ENCODE measurements at places on chromosomes 5 and 9.

- no peak for DNase-seq
Observed at GRCh38 chr9:116941266-116941665, 254.2 kb downstream of the TRIM32 start.

GRCh38 chr5:135128361-135128760 is 94.3 kb upstream of the PITX1 start:
- no peak for DNase-seq

DNA sequence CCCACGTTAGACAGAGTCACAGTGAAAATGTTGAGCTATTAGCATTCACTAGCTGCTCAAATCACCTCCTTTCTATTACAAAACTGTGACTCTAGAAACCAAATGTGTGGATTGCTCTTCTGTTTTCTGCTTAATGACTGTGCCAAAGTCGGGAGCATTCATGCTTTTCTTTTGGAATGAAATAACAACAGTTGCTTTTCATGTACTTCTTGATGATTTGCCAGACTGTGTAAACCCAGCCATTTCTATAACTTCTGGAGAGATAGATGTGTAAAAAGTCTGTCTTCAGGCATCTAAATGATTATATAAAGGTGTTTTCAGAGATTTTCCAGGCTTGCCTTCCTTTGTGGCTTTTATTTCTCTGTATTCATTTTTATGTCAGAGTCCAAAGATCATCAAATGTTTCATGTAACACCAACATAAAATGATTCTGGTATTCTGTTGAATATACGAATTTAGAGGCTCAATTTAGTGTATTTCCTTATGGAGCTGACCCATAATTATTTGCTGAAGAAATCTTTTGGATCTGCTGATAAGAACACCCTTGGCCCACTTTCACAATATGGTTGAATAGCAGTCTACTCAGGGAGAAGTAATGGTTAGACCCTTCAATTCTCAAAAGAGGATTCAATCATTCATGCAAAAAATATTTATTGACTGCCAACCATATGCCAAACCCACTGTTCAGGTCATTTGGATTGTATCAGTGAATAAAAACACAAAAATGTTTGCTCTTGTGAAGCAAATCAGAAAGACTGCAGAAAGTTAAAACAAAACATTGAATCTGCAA is 581.2 kb downstream of the CDH18 start:
- DNase-seq: no peak

- no peak for DNase-seq
Observed at GRCh38 chr5:73921741-73922140, 295.7 kb downstream of the ARHGEF28 start.

DNA sequence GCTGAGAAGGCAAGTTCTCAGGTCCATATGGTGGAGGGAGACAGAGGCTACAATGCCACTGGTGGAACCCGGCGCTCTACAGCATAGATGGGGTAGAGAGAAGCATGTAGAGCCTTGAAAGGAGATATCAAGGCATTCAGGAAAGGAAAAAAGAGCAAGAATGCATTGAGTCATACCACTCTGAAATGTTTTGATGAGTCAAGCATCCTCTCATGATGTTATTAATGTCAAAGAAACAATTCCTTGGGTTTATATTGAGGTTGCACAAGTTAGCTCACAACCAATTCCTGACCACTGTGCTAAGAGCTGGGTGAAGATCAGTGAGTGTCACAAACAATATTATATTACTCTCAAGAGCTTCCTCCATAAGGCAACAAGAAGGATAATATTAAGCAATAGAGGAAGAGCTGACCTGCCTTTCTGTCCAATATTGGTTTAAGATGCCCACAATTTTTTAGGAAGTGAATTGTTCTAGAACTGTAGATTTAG is 178.0 kb downstream of the RFK start:
- no peak for DNase-seq

GRCh38 chr5:159788835-159789331 is 127.4 kb upstream of the ADRA1B start:
- no peak for DNase-seq

- DNase-seq: no peak
Observed at GRCh38 chr9:120431268-120431667, 148.7 kb downstream of the CDK5RAP2 start.

- DNase-seq: no peak
Observed at GRCh38 chr5:129653057-129653375, 94.9 kb upstream of the MINAR2 start.

DNA sequence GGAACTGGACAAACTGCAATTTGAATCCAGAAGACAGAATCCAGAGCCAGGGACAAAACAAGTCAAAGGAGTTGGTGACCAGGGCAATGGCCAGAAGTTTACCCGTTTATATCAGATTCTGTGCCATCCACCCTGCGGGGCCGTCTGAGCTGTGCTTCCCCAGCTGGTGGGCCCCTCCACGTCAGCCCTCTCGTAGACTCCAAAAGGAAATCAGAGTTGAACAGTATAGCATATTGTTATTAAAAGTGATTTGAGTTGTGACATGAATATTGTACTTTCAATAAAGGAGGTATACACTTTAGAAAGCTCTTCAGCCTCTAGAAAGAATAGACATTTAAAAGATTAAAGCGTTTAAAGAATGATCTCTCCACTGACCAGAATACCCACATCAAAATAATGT is 102.4 kb downstream of the NFIB start:
- no peak for DNase-seq

DNA sequence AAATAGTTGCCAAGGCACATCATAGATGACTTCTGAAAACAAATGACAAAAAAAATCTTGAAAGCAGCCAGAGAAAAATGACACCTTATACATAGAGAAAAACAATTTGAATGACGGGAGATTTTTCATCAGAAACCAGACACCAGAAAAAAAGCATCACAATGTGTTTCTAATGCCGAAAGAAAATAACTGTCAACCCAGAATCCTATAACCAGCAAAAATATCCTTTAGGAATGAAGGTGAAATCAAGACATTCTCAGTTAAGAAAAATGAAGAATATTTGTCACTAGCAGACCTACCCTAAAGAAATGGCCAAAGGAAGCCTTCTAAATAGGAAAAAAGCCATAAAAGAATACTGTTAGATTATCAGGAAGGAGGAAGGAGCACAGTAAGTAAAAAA is 54.0 kb downstream of the SPTLC1 start:
- DNase-seq: no peak

GRCh38 chr5:178057839-178058238 is 55.5 kb upstream of the N4BP3 start:
- no peak for DNase-seq

GRCh38 chr9:97892421-97892820 is 29.9 kb downstream of the TRMO start:
- DNase-seq: no peak

- no peak for DNase-seq
Observed at GRCh38 chr5:74391410-74391809, 249.1 kb downstream of the ENC1 start.

GRCh38 chr9:75844321-75844720 is 46.2 kb upstream of the PCSK5 start:
- DNase-seq: no peak

GRCh38 chr5:15664961-15665360 is 165.0 kb downstream of the FBXL7 start:
- DNase-seq: no peak

DNA sequence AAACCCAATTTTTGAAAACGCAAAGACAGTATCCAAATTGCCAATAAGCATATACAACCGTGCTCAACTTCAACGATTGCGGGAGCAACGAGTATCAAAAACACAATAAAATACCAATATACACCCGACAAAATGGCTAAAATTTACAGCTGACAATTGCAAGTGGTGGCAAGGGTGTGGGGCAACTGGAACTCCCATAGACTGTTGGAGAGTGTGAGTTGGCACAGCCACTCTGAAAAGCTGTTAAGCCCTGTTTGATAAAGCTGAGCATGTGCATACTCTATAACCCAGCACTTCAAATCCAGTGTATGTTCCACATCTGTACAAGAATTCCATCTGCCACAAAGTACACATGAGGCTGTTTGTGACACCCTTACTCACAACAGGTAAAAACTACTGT is 20.3 kb upstream of the NKD2 start:
- DNase-seq: no peak

DNA sequence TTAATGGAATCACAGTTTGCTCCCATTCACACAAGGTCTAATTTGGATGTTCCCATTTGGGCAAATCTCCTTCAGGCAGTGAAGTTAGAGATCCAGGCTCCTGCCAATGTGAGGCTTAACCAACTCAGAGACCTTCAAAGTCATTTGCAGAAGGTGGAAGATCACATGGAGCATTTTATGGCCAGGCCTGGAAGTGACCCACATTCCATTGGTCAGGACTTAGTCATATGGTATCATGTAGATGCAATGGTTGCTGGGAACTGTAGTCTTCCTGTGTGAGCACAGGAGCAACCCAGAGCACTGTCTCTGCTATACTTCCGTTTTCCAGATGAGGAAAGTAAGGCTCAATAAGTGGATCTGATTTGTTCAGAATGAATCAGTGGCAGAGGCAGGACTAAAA is 292.7 kb upstream of the SMARCA2 start:
- no peak for DNase-seq

GRCh38 chr9:99107421-99107820 is 2.5 kb downstream of the TGFBR1 start:
- DNase-seq: no peak

GRCh38 chr5:67409126-67409777 is 212.7 kb upstream of the CD180 start:
- no peak for DNase-seq

- no peak for DNase-seq
Observed at GRCh38 chr9:137603879-137604278, 1.6 kb upstream of the ARRDC1 start.

DNA sequence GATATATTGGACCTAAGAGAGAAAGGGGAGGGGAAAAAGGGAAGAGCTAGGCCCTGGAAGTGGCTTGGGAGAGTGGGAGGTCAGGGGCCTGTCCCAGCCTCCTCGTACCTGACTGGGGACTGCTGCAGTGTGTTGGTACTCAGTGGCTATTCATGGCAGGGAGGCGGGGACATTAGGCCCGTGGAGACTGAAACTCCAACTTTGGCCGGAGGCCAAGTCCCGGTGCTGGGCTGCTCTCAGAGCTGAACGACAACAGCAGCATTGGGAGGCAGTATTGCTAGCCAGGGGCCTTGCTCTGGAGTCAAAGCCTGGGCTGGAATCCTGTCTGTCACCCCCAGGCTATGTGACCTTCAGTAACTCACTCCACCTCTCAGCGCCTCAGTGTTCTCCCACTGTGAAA is 37.8 kb downstream of the NEURL1B start:
- no peak for DNase-seq

GRCh38 chr5:164672205-164672604 is 1166.8 kb downstream of the MAT2B start:
- DNase-seq: no peak

Data from stimulated activated CD8-positive, alpha-beta memory T cell treated with anti-CD3 and anti-CD28 coated beads, Interleukin-4, amount 100 ng/mL, for 1 hour (primary cell).